ENCODE measurements at places on chromosomes 2 and 18.

GRCh38 chr18:51953521-51953920 is 386.5 kb upstream of the DCC start:
- DNase-seq: no peak

DNA sequence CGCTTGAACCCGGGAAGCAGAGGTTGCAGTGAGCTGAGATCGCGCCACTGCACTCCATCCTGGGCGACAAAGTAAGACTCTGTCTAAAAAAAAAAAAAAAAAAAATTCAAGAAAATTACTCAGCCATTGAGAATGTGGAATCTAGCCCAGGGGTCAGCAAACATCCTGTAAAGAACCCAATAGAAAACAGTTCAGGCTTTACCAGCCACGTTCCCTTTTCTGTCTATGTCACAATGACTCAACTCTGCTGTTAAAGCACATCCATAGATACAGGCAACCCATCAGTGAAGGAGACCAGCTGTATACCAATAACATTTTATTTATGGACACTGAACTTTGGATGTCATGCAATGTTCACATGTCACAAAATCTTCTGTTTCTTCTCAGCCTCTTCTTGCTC is 435.6 kb upstream of the GYPC start:
- peak; percentile 9 for DNase-seq

- DNase-seq: no peak
Measured at GRCh38 chr2:238105506-238106338, 5.6 kb downstream of the ESPNL start.

GRCh38 chr2:143139835-143140393 is 10.7 kb downstream of the ARHGAP15 start:
- no peak for DNase-seq
